ENCODE measurements at places on chromosomes 12 and 14.

GRCh38 chr12:3161861-3162260 lies 84.7 kb downstream of the TSPAN9 start:
- DNase-seq: no peak

- no peak for DNase-seq
These were observed 178.8 kb downstream of the CEP128 start for GRCh38 chr14:80762641-80763228.

- DNase-seq: no peak
These were observed 136.4 kb downstream of the CEP128 start for GRCh38 chr14:80805136-80805535.

- DNase-seq: no peak
These were observed 439.7 kb downstream of the ADAMTS20 start for GRCh38 chr12:43112101-43112920.

DNA sequence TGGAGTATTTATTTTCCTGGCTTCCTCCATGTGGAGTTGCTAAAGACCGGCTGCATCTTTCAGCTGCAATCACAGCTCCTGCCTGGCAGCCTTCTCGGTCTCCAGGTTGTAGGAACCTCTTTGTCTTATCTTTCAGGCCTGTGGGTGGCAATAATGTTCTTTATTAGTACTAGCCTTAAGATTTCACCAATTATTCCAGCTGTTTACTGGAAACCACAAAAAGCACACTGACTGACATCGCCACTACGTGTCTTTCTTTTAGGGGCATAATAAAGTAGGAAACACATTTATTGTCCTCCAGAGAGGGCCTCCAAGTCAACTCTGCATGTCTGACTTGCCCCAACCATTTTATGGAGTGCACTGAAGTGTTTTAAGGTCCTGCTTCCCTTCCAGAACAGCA lies 1116.5 kb upstream of the TMEM132C start:
- DNase-seq: no peak

DNA sequence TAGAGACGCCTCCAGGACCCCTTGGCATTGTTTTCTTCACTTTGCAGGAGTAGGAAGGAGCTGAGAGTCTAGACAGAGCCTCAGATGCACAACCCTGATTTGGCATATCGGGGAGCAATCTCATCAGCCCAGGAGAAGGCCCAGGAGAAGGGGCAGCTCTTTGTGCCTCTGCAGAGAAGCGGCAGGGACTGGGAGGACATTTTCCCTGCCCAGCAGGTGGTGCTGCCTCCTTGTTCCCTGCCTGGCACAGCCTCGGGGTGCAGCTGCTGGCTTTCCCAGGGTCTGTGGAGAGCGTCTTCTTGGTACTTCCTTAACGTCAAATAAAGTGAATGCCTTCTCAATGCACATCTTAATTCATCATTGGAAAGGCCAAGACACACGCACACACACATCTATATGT lies 419.5 kb downstream of the TMEM121 start:
- no peak for DNase-seq

DNA sequence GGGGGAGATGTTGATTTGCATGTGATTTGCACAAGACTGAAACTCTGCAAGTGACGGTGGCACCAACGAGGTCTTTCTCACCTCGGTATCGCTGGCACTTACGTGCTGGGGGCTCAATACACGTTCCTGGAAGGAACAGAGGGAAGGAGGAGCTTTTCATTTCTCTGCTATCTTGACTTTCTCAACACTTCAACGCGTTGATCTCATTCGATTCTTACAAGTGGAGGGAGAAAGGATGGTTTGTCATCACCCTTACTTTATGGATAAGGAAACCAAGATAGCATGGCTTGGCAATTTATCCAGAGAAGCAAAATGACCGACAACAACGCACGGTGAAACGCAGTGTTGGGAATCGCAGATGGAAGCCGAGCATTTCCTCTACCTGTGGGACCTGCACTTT lies 87.3 kb upstream of the RFLNA start:
- DNase-seq: no peak

DNA sequence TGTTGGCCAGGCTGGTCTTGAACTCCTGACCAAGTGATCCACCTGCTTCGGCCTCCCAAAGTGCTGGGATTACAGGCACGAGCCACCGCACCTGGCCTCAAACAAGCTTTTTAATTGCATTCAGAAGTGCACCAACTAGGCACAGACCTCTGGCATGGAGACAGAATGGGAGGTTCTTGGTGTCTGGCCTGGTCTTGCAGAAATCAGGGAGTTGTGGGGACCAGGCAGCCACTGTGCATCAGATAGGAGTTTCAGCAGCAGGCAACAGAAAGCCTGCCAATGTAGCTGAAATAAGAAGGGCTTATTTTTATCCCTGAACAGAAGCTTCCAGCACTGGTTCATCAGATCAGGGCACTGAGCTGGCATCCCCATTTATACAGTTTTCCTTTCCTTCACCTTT lies 22.2 kb upstream of the TCL1B start:
- DNase-seq: no peak

DNA sequence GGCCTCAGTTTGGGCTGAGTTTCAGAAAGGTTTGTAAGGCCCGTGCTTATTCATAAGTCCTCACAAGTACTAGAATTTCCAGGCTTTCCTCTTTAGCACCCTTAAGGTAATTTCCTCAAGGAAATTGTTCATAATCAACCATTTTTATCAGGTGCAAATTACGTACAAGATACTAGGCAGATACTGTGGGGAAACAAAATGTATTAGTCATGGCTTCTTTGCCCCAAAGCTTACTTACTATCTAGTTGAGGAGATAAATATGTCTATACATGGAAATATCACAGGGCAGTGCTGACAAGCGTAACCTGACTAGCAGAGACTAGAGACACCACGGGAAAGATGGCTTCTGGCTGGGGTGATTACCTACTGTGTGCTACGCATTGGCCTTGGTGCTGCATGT lies 22.5 kb downstream of the MAX start:
- DNase-seq: no peak

GRCh38 chr14:98612434-98613200 lies 659.4 kb downstream of the BCL11B start:
- no peak for DNase-seq

- DNase-seq: no peak
These were observed 41.6 kb downstream of the CHST11 start for GRCh38 chr12:104498211-104498801.

DNA sequence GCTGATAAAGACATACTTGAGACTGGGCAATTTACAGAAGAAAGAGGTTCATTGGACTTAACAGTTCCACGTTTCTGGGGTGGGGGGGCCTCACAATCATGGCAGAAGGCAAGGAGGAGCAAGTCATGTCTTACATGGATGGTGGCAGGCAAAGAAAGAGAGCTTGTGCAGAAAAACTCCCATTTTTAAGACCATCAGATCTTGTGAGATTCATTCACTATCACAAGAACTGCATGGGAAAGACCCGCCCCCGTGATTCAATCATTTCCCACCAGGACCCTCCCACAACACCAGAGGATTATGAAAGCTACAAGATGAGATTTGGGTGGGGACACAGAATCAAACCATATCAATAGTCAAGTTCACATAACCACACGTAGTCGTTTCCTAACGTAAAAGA lies 85.5 kb downstream of the USP15 start:
- DNase-seq: no peak

DNA sequence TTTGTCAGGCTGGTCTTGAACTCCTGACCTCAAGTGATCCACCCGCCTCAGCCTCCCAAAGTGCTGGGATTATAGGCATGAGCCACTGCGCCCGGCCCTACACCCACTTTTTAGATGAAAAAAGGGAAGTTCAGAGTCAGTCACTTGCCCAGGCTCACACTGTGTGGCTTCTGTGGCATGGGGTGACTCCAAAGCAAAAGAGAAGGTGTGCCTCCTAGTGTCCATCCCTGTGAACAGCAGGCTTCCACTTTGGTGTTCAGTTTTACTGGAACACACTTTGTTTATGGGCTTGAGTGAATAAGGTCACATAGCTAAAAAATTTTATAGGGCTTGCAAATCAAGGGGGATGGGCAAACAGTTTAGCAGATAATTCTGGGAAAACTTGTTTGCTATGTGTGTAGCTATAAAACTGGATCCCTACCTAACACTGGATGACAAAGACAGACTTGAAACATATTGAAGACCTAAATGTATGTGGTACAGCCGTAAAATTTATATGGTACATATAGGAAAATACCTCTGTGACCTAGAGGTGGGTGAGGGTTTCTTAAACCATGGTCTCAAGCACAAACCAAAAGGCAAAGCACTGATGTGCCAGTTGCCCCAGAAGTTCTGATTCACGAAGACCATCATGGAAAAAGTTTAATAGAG lies 54.9 kb downstream of the EID3 start:
- no peak for DNase-seq

DNA sequence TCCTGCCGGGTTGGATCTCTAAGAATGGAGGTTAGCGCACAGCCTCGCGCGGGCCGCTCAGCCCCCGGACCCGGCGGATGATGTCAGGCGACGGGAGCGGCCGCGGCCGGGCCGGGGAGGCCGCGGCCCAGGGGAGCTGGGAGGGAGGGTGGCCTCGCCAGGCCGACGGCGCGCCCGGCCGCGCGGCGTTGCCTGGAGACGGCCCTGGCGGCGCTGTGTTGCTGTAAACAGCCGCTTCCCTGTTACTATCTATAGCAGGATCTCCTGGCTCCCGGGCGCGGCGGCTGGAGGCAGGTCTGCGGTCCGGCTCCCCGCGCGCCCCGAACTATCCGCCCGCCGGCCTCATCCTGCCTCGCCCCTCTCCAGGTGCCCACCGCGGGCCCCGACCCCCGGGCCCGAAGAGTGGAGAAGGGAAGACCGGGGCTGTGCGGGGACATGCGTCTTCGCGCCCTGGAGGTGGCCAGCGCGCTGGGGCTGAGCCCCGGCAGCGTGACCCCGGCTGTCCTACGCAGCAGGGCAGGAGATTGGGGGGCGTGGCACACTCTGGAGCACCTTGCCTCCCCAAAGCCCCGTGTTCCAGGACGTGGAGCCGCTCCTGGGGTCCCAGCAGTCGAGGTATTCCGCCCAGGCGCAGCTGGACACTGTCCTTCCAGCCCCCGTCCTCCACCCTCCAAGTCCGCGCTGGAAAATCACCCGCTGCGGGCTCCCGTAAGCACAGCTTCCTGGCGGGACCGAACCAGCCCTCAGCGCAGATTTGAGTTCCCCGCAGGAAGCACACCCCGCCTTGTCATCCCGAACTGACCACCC lies 1.4 kb upstream of the FOS start:
- no peak for DNase-seq

- DNase-seq: no peak
These were observed 1.2 kb upstream of the KCNMB4 start for GRCh38 chr12:70364695-70365397.

- DNase-seq: no peak
These were observed 75.8 kb downstream of the PPP1R36 start for GRCh38 chr14:64625386-64626232.

- DNase-seq: no peak
These were observed 11.1 kb downstream of the AQP6 start for GRCh38 chr12:49983892-49984291.

GRCh38 chr12:57476993-57477709 lies 2.5 kb downstream of the ARHGAP9 start:
- DNase-seq: no peak

DNA sequence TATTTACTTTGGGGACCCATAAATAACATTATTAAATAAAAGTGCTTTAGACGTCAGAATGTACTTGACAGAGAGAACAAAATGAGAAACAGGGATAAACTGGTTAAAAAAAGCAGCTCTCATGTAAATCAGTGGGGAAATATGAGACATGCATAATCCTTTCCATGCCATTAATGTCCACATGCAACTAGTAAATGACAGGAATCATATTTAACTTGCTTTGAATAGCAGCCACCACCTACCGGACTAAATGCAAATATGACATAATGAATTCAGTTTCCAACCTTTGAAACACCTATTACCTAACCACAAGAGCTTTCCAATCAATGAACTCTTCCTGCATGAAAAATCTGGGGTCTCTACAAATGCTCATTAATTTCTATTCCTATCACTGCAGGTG lies 19.6 kb downstream of the FGD6 start:
- no peak for DNase-seq

- DNase-seq: no peak
These were observed 48.8 kb downstream of the LTBP2 start for GRCh38 chr14:74563233-74563585.

- no peak for DNase-seq
These were observed 16.5 kb downstream of the PWP1 start for GRCh38 chr12:107702106-107702505.

GRCh38 chr12:57358646-57359045 lies 72.2 kb downstream of the R3HDM2 start:
- DNase-seq: no peak

DNA sequence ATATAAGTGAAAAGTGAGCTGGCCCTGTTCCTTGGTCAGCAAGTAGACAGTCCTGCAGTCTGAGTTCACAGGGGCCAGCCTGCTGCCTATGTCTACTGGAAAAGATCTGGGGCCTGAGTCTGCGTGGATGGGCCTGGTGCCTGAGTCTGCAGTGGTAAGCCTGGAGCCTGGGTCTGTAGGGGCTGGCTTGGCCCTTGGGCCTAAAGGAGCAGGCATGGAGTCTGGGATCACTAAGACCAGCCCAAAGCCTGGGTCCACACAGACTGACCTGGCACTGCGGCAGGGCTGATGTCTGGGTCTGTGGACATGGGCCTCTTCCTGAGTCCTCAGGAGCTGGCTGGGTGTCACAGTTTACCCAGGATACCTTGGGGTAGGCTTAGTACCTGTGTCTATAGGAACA lies 95.4 kb downstream of the KLHL28 start:
- DNase-seq: no peak

- no peak for DNase-seq
These were observed 51.0 kb downstream of the RTN1 start for GRCh38 chr14:59819446-59820088.

GRCh38 chr14:47257013-47257412 lies 418.4 kb downstream of the MDGA2 start:
- DNase-seq: no peak

DNA sequence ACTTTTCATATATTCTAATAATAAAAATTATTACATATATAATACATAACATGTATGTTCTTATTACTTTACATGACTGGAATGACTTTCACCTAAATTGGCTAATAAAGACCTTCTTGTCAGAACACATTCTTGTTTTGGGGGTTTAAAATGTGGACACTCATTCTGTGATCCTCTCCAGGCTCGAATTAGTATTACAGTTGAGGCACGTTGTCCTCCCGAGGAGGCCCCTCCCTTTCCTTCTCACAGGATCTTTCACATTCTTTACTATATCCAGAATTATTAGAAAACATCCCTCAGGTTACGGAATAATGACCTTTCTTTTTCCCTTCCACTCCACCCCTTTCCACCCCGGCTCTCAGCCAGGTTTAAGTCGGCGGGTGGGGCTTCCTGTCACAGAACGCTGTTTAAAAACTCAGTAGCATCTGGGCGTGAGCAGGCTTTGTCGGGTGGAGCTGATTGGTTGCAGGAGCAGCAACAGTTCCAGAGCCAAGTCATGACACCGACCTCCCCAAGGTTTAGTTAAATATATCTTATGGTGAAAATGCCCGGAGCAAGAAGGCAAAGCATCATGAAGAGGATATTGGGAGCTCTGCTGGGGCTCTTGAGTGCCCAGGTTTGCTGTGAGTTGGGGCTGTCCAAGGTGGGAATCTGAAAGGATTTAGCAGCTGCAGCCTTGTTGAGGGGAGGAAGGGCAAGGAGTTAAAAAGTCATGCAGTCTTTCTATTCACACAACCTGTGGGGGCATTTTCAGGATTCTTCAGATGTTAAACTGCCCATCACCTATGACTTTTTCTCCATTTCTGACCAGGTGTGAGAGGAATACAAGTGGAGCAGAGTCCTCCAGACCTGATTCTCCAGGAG lies 396.7 kb upstream of the OR4E1 start:
- no peak for DNase-seq

- no peak for DNase-seq
These were observed 15.8 kb upstream of the ANKRD9 start for GRCh38 chr14:102525219-102525928.

GRCh38 chr12:31485571-31485970 lies 105.4 kb downstream of the DENND5B start:
- DNase-seq: no peak
